ENCODE measurements at places on chromosomes 5 and 9.

- DNase-seq, result peak; percentile 85
These were observed 37.6 kb downstream of the ANKRD33B start for GRCh38 chr5:10601246-10602030.

DNA sequence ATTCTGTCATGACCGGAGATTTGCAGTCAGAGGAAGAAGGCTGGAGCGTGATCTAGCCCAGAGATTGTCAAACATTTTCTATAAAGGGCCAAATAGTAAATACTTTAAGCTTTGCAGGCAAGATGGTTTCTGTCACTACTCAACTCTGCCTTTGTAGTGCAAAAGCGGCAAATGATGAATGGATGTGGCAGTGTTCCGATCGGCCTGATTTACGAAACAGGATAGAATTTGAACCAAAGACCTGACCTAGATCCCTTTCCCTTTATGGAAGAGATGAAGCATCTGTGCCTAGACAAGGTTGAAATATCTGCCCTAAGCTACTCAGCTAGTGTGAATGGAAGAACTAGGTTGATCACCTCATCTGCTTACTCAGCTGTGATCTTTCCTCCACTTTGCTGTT lies 209.5 kb downstream of the YTHDC2 start:
- no peak for DNase-seq

- no peak for DNase-seq
These were observed 105.5 kb upstream of the CPEB4 start for GRCh38 chr5:173782671-173783101.

GRCh38 chr5:135127439-135128240 lies 93.6 kb upstream of the PITX1 start:
- no peak for DNase-seq

DNA sequence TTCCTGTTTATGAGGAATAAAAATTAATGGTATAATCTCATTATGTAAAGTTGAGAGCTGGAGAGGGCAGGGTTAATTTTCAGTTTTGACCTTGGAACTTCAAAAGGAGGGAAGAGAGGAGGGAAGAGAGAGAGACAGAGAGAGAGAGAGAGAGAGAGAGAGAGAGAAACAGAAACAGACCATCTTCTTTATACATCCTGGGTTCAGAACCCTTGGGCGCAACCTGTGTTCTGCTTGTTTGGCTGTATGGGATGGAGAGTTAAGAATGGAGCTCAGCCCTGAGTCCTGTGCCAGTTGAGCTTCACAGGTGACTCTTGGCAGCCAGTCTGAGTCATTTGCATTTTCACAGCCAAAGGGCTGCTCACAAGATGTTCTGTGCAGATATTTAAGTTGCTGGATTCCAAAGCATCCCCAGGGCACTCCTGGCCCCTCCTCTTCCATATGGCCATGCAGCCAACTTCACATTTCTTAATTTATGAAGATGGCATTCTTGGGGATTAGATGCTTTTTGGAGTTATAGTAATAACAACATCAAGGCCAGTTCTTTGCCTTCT lies 143.5 kb downstream of the CARTPT start:
- no peak for DNase-seq

- DNase-seq, result no peak
These were observed 92.7 kb upstream of the C6 start for GRCh38 chr5:41306005-41306404.

GRCh38 chr5:32290922-32291321 lies 21.8 kb downstream of the MTMR12 start:
- DNase-seq, result no peak

DNA sequence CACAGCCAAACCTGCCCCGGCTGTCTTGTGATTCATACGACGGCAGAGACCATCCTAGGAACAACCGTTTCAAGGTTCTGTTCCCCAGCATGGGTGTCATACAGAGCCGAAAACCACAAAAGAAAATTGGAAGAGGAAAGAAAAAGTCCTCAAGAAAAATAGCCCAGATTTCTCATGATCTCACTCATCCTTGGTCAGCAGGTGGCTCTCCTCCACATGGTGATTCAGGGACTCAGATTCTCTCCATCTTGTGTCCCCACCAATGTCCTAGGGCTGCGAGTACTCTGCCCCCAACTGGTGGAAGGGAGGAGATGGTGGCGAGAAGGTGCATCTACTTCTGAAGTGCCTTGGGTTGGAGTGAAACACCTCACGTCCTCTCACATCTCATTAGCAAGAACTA lies 25.6 kb downstream of the PDZD2 start:
- no peak for DNase-seq

- no peak for DNase-seq
These were observed 120.1 kb upstream of the LPAR1 start for GRCh38 chr9:111158363-111158762.

GRCh38 chr5:129771058-129771838 lies 23.4 kb downstream of the MINAR2 start:
- peak; percentile 68 for DNase-seq

GRCh38 chr9:89278997-89279739 lies 31.8 kb upstream of the CKS2 start:
- no peak for DNase-seq

DNA sequence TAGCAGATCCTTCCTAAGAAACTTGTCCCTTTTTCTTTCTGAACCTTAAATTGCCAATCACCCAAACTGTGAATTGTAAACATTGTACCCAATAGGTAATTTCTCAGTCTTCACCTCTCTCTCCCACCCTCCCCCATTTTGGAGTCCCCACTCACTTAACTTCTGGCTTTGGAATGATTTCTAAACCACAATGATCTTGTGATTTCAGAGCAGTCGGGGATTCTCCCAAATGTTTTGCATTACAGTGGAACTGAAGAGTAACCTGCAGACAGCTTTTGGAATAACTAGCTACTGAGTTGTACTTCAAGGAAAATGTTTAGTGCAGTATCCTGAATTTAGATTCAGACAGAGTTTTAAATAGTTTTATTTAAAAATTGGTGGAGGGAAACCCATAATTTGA lies 19.2 kb downstream of the SLC27A6 start:
- DNase-seq, result no peak

DNA sequence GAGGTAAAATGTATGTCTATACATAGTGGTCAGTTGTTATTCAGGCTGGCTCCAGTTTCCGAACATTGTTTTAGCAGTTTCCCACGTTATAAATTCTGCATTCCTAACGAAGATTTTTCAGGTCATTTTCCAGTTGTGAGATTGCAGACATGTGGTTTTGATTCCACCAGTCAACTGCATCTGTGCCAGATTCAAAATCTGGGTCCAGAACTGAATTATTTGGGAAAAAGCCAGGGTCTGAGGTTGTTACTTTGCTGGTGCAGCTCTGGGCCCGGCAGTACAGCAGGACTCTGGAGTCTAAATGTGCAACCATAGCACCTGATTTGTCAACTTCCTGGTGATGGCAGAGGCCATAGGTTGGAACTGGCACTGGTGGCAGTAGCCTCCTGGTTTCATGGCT lies 105.7 kb upstream of the MEGF10 start:
- DNase-seq, result peak; percentile 50

- DNase-seq, result no peak
These were observed 147.9 kb downstream of the MACROH2A1 start for GRCh38 chr5:135251093-135251492.

- no peak for DNase-seq
These were observed 75.6 kb downstream of the RALGPS1 start for GRCh38 chr9:126989847-126990842.

DNA sequence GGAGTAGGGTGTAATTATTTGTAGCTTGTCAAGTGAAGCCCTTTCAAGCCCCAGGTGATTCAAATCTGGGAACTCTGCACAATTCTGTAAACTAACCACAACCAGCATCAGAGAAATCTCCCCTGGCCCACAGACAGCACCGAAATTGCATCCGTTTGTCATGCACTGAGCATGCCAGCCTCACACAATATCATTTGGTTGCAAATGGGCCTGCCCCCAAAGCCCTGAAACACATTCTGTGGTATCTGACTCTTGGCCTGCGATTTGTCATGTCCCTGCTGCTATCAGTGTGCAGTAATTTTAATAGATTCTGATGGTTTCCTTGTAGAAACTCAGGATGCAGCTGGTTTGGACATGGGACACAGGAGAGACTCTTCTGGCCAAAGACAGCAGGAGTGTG lies 35.3 kb downstream of the SNX24 start:
- DNase-seq, result no peak

DNA sequence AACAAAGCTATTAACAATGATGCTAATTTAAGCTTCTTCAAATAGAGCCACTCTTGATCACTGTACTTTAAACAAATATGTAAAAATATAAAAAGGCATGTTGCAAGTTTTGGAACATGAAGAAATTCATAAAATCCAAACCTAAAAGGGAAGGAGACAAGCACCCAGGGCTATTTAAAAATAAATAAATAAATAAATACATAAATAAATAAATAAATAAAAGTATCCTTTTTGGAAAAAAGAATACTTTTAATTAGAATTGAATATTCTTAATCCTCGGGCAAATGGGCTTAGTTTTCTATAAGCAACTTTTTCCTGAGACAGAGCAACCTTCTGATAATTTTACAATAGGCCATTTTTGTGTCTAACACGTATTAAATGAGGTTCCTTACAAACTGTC lies 147.5 kb upstream of the PCA3 start:
- DNase-seq, result no peak

DNA sequence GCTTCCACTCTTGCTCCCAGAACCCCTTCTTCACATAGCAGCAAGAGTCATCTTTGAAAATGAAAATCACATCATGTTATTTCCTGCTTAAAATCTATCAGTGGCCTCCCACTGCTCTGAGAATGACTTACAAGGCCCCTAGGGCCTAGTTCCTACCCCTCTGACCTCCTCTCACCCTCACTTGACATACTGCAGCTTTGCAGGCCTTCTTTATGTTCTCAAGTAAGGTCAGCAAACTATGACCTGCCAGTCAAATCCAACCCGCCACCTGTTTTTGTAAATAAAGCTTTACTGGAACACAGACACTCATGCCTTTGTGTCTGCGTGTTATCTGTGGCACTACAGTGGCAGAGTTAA lies 185.7 kb downstream of the NR3C1 start:
- no peak for DNase-seq

GRCh38 chr5:161481922-161482321 lies 64.6 kb downstream of the GABRB2 start:
- no peak for DNase-seq

DNA sequence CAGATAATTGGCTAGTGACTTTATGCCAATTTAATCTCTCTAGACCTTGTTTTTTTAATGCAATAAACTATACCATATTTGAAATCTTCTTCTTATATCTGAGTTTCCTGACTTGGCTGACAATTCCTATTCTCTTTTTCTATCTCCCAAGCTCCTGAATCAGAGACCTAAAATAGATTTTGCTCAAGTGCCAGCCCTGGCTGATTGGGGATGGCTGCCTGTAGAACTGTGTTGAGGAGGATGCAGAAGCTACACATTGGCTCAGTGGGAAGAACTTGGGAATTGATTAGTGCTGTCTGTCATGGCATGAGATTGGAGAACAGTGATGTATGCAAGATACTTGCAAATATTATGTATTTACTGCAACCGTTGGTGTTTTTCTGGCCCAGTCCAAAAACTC lies 132.8 kb downstream of the INSYN2B start:
- DNase-seq, result no peak

DNA sequence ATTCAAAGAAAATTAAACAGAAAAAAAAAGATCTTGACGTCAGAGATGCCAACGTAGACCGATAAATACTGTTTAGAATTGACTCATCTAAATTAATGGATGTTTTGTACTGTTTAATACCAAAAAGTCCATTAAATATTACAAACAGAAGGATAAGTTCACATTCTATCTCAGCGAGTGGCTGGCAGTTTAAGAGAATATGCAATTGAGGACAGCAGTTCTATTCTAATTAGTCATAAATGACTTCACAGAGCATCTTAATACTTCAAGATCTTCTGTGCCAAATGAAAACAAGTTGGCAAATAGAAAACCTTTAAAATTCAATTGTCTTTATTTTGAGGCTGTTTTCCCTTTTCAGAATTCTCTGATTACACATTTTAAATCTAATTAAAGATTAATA lies 326.6 kb upstream of the NREP start:
- DNase-seq, result no peak

DNA sequence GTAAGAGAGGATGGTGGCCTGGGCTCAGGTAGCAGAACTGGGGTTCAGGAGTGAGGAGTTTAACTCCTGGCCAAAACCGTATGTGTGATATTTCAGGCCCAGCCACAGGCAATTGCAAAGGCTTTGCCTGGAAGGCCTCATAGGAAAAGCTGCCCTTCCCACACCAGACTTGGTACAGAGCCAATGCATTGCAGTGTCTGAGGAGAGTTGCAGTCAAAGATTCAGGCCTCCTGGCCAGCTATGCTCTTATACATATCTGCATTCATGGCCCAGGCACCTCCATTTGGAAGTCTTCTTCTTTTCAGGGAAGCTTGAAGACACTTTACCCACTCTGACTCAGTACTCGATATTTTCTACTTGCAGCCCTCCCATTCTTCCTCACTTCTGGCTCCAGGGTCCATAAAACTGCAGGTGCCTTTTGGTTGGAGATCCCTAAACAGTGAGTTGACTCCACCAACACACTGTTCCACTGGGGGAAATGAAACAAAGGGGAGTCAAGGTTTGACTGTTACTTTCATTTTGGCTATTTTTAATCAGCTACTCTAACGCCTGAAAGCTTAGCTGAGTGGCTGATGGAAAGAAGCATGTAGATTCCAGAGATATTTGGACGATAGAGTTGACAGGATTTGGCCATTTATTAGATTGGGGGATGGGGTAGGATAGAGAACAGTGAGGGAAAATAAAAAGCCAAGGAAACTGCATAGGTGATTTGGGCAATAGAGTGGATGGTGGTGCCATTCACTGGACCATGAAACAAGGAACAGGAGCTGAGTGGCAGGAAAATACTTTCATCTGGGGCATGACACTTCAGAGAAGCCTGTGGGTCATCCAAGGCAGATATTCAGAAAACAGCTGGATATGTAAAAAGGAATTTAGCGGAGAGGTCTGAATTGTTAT lies 30.6 kb upstream of the IL33 start:
- DNase-seq, result no peak

GRCh38 chr5:58462623-58463230 lies 2.8 kb upstream of the PLK2 start:
- DNase-seq, result peak; percentile 57

- no peak for DNase-seq
These were observed 27.9 kb downstream of the LYRM7 start for GRCh38 chr5:131198625-131199024.

GRCh38 chr5:124180875-124181461 lies 565.5 kb downstream of the ZNF608 start:
- no peak for DNase-seq

GRCh38 chr5:170348137-170348633 lies 41.0 kb downstream of the KCNMB1 start:
- DNase-seq, result no peak

- peak; percentile 58 for DNase-seq
These were observed 663 bp upstream of the SMIM27 start for GRCh38 chr9:32551276-32552051.

- DNase-seq, result no peak
These were observed 6.3 kb downstream of the C5orf15 start for GRCh38 chr5:133962131-133962530.

- no peak for DNase-seq
These were observed 45.1 kb upstream of the UGCG start for GRCh38 chr9:111851553-111851952.

GRCh38 chr9:109441296-109441695 lies 56.8 kb downstream of the PTPN3 start:
- DNase-seq, result no peak

GRCh38 chr5:106906199-106906598 lies 764.5 kb downstream of the EFNA5 start:
- DNase-seq, result no peak

Data from right forelimb (tissue), 1 donor.